ENCODE measurements at places on chromosomes 1 and 21.

DNA sequence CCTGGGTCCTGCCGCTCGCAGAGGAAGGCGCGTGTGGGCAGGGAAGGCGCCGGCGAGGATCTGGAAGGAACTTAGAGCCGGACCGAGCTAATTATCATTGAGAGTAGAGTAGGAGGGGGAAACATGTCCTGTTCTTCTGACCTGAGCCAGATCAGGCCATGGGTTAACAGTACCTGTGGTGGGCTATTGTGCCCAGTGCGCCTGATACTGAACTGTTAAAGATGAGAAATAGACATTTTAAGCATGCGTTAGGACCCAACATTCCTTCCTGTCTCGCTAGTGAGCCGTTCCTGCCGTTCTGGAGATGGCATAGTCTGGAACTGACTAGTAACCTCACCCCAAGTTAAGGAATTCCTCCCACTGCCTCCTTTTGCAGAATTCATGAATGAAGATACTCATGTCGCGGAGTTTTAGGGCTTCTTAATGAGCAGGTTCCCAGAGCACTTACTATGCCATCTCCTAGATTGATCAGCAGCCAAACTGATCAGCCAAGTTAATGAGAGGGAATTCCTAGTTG, 870 bp downstream of the STRIP1 start:
- DNase-seq = no peak

DNA sequence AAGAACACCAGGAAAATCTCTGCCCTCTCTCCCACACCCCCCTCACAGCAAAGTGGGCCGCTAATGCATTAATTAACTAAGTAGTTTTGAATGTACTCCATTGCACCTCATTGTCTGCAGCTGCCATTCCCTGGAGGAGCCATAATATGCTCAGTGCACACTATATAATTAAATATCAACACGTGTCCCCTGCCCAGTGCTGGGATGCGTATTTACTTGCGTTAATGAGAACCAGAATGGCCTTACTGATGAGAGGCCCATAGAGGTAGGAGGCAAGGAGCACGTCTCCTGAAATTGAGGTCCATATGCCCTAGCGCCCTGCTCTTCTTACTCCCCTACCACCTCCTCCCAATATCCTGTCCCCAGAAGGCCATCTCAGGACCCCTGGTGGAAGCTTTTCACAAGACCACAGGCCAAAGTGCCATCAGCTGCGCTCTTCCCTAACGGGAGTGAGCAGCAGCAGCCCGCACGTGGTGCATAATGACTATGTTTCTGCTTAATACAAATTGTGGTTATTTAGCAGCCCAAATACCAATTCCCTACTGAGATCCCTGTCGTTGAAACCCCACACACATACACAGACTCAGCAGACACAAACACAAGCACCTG, 76.8 kb downstream of the PLXNA2 start:
- no peak for DNase-seq

- DNase-seq = no peak
Measured at GRCh38 chr1:228304225-228304624, 96.4 kb downstream of the OBSCN start.

DNA sequence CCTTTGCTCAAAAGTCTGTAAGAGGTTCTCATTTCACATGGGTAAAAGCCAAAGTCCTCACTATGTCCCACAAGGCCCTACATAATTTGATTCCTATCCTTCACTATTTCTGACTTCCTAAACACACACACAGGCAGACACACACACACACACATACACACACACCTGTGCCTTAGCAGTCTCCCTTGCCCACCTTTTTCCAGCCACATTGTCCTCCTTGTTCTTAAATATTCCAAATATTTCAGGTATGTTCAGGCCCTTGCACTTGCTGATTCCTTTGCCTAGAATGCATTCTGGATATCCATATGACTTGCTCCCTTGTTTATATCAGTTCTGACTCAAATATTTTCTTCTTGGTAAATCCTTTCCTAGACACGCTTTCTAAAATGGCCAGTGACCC, 54.6 kb downstream of the NTNG1 start:
- no peak for DNase-seq

Data from HepG2 (cell line).